ENCODE measurements at places on chromosomes 5 and 9. TPM values are rescaled to one million over a fixed set of nuclear protein-coding genes. Genes with fewer than 3 reads are reported as not detected.

Gene CCNO
- total RNA-seq = 3.3 TPM

Gene FOXD4L4
- not detected for total RNA-seq

Gene TLE4
- 37.8 TPM for total RNA-seq

Gene DOCK8
- not detected for total RNA-seq

Gene CEP72
- 7.2 TPM for total RNA-seq

Gene PCDHGB2
- 2.5 TPM for total RNA-seq

Gene MRPL36
- 30.9 TPM for total RNA-seq

Gene ADAMTSL1
- total RNA-seq = 255 TPM
